ENCODE measurements at places on chromosomes 16 and 17. TPM values are rescaled to one million over a fixed set of nuclear protein-coding genes. Genes with fewer than 3 reads are reported as not detected.

- DNase-seq, result no peak
Measured at GRCh38 chr17:79325709-79326430, 251.2 kb downstream of the ENGASE start.

DNA sequence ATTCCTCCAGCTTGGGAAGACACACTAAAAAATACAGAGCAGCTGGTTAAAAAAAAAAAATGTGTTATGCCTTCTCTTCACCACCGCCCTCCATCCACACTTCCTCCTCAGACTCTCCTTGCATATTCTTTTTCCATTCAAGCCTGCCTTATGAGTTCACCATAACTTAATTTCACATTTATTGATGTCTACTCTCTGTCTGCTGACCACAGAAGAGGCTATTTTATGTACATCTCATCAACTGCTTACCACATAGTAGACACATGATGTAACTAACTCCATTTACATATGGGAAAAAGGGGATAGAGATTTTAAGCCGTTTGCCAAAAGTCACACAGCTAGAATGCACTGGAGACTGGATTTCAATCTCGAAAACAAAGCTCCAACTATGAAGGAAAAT, 409.8 kb downstream of the CDH11 start:
- DNase-seq, result no peak

DNA sequence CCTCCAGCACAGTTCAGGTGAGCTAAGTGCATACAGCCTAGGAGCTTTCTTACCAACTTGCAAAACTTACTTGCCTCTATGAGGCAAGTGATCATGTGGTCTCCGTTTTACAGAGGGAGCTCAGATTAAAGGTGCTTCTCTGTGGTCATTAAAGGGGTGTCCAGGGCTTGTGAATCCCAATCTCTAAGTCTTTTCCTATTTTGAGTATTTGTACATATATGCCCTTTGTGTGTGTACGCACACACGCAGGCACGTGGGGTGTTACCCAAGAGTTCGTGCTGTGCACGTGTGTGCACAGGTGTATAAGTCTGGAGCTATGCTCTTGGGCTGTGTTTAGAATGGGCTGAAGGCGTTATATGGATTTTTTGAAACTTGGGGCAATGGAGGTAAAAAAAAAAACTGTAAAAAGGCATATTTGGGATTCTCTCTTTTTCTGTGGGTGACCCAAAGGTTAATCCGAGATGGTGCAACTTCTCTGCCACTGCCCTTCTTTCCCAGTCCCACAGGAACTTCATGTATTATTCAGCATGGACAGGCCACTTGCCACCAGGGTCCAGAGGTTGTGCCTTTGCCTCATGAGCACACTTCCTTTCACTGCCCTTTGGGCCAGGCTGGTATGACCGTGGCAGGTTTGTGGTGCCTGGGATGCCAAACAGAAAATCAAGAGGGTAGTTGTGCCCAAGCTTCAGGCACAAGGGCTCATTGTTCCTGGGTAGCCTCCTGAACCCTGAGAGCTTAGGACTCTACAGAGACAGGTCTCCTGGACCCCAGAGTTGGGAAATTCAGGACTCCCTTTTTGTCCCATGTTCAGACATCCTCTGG, 1.5 kb downstream of the ABCC3 start:
- DNase-seq, result no peak

DNA sequence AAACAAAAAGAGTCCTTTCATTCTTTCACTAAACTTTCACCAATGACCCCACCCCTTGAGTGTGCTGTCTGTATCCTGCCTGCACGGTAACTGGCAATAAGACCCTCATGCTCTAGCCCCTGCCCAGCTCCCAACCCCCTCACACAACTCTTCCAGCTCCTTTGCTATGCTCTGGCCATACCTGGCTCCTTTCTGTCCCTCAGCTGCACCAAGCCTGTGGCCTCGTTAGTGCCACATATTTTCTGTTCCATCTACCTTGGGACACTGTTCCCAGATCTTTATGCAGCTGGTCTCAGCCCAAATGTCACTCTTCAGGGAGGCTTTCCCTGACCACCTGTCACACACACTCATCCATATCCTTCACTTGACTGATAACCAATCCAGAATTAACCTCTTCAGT, 47.3 kb downstream of the C16orf82 start:
- DNase-seq, result no peak

DNA sequence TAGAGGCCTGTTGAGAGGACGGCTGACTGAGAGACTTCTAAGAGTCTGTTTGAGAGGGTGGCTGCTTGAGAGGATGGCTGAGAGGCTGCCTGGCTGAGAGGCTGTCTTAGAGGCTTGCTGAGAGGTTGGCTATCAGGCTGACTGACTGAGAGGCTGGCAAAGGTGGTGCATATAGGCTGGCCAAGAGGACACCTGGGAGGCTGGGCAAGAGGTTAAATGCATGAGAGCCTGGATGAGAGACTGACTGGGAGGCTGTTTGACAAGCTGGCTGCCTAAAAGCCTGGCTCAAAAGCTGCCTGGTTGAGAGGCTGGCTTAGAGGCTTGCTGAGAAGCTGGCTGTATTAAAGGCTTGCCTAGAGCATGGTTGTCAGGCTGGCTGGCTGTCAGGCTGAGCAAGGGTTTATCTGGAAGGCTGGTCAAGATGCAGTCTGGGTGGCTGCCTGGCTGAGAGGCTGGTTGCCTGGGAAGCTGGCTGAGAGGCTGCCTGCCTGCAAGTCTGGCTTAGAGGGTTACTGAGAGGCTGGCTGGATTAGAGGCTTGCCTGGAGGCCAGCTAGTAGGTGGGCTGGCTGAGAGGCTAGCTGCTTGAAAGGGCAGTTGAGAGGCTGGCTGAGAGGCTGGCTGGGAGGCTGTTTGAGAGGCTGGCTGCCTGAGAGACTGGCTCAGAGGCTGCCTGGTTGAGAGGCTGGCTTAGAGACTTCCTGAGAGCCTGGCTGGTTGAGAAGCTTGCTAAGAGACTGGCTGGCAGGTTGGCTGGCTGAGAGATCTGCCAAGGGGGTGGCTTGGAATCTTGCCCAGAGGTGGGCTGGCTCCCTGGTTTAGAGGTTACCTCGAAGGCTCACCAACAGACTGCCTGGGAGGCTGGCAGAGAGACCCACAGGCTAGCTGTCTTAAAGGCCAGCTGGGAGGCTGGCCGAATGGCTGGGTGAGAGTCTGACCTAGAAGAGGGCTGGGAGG, 38.3 kb upstream of the ACSM2B start:
- DNase-seq, result no peak

- no peak for DNase-seq
Measured at GRCh38 chr16:56354016-56354415, 71.3 kb downstream of the AMFR start.

DNA sequence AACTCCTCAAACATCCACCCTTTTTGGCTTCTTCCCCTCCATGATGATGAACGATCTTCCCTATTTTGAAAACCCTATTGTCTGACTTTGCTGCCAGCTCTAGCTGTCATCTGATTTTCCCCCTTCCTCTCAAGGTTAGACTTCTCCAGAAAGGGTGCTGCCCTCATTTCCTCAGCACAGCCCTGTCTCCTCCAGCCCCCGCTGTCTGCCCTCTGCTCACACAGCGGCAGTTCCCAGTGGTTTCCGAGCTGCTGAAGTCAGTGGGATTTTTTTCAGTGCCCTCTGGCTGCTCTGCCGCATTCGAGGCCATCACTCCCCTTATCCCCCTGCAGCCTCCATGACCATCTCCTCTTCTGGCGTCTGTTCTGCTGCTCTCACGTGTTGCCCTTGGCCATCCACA, 26.6 kb upstream of the C17orf107 start:
- DNase-seq, result no peak

DNA sequence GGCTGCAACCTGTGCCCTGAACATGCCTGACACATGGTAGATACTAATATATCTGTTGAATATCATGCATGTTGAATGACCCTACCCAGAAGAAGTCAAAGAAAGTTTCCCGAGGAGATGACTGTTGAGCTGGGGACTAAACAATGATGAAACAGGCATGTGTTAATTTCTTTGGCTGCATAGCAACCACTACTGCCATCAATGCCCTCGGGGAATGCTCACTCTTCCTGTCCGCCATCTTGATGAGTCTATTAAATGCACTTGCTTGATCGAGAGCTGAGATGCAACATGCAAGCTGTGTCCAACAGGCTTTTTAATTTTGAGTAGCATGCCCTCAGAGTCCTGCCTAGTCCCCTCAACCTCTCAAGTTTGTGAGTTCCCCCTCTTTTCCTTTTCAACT, 31.3 kb downstream of the GRIN2A start:
- DNase-seq, result no peak

DNA sequence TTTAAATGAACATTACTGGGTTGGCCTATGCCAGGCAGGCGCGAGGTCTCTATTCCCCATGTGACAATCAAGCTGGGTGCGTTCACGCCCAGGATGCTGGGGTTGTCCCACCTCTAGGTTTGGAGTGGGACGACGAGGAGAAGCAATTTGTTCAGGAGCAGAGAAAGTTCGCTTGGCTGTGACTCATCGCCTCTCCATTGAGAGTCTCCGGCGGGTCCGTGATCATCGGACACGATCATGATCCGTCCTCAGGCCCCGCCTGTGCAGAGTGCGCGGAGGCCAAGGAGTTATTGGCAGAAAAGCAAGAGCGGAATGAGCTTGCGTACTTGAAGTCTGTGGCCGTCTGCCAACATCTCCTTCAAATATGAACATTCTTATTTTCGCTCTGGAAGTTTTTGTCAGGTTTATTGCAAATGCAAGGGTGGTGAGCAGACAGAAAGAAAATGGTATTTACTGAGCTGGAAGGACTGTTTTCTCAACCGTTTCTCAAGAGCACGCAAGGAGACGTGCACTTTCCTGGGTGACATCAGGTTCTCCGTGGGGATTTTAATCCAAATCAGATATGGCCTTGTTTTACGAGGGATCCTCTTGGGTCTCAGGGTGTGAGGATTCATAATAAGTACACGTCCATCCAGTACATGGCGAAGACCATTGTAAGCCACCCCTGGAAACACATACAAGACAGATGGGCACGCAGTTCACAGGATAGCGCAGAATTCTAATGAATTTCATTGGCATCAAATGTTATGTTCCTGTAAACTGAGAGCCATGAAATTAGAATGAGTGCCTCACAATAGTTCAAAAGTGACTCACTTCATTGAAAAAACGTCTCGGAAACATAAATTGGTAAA, 70.1 kb upstream of the CREBBP start:
- DNase-seq, result no peak

GRCh38 chr16:85652431-85653221, 36.1 kb downstream of the GINS2 start:
- DNase-seq, result no peak

- peak; percentile 29 for DNase-seq
Measured at GRCh38 chr17:38352245-38353085, 821 bp downstream of the SOCS7 start.

- DNase-seq, result no peak
Measured at GRCh38 chr16:58088091-58088490, 41.1 kb downstream of the CFAP20 start.

The HOXB3 gene
- polyA plus RNA-seq, result not detected

The OSBPL7 gene
- polyA plus RNA-seq, result 3.6 TPM

The SPEM2 gene
- not detected for polyA plus RNA-seq

The FBXL16 gene
- polyA plus RNA-seq, result 8.5 TPM

The JPH3 gene
- not detected for polyA plus RNA-seq

The GGT6 gene
- polyA plus RNA-seq, result not detected
